ENCODE measurements at places on chromosomes 2 and 18. TPM values are rescaled to one million over a fixed set of nuclear protein-coding genes. Genes with fewer than 3 reads are reported as not detected.

The ABCB11 gene
- polyA plus RNA-seq: not detected

The C2orf49 gene
- 13.6 TPM for polyA plus RNA-seq

The IL36B gene
- polyA plus RNA-seq: not detected

The HOXD12 gene
- polyA plus RNA-seq: 0.14 TPM

The HNRNPA3 gene
- 47.1 TPM for polyA plus RNA-seq

The SCN1A gene
- 0.08 TPM for polyA plus RNA-seq

The ERFE gene
- 0.79 TPM for polyA plus RNA-seq

The CAPN13 gene
- not detected for polyA plus RNA-seq

The RGPD3 gene
- polyA plus RNA-seq: 0.08 TPM

- peak; percentile 88 for DNase-seq
Observed at GRCh38 chr2:28393114-28393836, 617 bp downstream of the FOSL2 start.

DNA sequence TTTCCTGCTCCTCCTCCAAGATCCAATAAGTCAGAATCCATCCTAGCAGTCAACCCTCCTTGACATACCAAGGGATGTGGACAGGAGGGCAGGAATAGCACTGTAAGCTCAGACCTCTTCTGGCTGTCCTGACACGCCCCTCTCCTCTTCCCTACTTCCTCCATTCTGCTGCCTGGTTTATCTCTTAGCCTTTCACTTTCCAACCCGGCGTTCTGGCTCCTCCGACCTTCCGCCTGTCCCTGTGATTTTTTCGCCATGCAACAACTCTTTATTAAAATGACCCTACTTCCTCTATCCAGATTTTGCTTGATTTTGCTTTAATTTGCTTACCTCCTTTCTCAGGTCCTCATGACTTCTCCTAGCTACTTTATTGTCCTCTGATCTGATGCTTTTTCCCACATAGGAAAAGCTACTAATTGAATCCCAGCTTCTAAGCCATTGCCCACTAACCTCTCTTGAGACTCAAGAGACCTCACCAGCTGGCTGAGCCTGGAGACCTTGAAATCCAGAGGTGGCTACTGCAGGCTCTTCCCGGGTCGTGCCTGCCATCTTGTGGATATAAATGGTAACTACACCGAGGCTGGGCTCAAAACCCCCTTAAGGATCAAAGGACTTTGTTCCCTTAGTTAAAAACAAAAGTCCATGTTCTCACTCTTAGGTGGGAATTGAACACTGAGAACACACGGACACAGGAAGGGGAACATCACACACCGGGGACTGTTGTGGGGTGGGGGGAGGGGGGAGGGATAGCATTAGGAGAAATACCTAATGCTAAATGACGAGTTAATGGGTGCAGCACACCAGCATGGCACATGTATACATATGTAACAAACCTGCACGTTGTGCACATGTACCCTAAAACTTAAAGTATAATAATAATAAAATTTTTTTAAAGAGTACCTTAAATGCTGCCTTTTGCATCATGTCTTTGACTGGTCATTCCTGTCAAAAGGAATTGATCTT, 139.4 kb downstream of the AKAIN1 start:
- DNase-seq: peak; percentile 68

DNA sequence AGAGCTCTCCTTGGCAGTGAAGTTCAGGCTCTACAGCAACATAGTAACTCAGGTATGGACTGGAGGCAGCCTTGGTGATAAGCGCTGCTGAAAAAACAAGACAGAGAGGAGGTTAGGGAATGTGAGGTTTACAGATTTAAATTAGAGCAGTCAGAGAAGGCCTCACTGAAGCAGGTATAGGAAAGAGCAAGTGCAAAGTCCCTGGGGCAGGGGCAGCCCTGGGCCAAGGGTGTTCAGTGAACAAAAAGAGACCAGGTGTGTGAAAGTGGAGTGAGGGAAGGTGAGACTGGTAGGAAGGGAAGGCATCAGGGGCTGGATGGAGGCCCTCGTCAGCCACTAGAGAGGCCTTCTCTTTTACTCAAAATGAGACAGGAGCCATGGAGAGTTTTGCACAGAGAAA, 89.6 kb downstream of the LAMA3 start:
- DNase-seq: no peak

- DNase-seq: no peak
Observed at GRCh38 chr18:75323821-75324585, 103.5 kb downstream of the SMIM21 start.

DNA sequence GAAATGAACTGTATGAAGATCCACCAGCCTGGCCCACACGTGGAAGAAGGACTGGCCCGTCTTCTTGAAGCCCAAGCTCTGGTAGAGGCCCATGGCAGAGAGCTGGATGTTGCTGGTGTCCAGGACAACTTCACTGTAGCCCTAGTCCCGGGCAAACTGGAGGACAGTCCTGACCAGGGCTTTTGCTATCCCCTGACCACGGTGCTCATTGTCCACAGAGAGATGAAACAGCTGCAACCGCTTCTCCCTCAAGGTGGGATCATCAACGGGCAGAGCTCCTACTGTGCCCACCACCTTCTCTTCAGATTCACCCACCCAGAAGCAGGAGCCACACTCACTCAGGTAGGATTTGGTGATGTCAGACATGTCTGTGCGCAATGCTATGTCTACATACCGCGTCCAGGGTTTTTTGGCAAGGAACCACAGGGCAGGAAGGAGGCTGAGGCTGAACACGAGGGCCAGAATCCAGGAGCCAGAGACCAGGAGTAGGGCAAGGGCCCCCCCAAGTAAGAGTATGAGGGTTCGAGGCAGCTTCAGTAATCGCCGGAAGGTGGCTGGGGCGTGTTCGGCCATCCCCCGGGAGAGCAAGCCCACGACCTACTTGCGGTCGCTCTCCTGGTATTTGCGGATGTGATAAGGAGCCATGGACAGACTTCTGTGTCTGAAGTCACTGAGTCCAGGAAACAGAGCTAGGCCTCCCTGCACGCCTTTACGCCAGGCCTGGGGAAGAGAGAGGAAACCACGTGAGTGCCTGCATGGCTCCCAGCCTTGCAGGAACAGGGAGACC, 36.3 kb downstream of the TPRKB start:
- no peak for DNase-seq

DNA sequence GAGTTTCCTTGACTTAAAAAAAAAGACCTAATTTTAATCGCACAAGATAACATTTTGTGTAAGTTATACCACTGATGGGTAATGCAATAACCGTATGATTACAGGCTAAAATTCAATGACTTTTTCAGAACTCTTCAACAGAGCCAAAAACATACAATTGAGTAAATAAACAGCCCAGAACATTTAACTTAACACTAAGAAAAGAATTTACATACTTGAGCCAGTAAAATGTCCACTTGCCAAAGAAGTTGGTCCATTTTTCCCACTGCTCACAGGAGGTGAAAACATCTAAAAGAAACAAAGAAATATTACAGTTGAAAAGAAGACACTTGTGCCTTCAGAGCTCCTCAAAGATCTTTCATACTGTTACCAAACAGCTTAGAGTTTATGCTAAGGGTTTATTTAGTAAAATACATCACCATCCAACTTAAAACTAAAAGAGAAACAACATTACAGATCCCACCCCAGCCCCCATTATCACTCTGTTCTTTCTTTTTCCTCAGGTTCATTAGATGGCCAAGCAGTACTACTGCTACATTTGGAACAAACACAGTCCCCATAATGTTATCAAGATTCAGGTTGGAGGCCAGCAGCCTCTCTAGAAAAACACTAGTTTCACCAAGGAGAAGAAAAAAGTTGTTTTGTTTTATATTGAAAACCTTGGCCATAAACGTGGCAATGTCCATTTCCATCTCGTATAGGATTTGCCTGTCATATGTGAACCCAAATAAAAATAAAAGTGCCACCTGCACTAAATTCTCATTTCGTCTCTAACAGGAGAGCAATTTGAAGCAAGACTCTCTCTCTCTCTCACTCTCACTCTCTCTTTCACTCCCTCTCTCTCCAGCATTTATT, 2.7 kb downstream of the TCF4 start:
- DNase-seq: peak; percentile 19

- DNase-seq: peak; percentile 92
Observed at GRCh38 chr2:237441605-237442274, 27.8 kb upstream of the COL6A3 start.

DNA sequence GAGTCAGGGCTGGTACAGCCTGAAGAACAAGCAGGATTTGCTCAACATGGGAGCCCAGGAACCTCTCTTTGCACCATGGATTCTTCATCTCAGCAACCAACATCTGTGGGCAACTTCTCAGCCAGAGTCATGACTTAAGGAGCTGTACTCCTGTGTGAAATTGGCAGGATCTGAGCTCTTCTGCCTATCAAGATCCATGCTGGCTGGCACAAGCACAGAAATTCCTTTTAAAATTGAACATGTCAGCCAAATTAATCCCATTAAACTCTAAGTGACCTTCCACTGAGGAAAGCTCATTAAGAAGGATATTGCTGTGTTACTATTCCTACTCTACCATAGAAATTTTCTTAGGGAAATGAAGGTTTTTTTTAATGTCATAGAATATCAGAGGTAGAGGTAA, 110.5 kb upstream of the SCG2 start:
- no peak for DNase-seq

DNA sequence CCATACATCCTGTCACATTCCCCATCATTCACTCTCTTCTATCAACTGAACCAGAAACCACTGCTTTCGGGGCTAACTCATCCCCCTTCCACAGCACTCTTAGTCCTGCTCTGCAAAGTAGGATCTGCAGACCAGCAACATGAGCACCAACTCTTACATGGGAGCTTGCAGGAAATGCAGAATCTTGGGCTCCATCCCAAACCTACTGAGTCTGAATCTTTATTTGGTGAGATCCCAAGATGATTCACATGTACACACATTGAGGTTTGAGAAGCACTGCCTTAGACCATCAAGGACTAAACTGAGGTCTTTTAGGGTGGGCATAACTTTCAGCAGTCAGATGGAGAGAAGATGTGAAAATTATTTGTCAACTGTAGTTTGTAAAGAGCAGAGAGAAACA, 235.6 kb upstream of the EPHA4 start:
- peak; percentile 20 for DNase-seq

GRCh38 chr2:179180242-179180641, 84.4 kb downstream of the SESTD1 start:
- no peak for DNase-seq
